ENCODE measurements at places on chromosomes 3 and 15.

GRCh38 chr3:159832024-159832423 lies 156.6 kb upstream of the IL12A start:
- no peak overlapping the region for H3K4me3 ChIP-seq
- no peak overlapping the region for H3K27ac ChIP-seq
- H3K4me1 ChIP-seq = no peaks in the 10 kb centered on the region
- peaks cover 2% of the 10 kb centered on the region for H3K27me3 ChIP-seq

- H3K36me3 ChIP-seq = no peaks in the 10 kb centered on the region
- no peaks in the 10 kb centered on the region for H3K4me1 ChIP-seq
- no peak for DNase-seq
- no peak overlapping the region for H3K27ac ChIP-seq
- no peaks in the 10 kb centered on the region for H3K27me3 ChIP-seq
- no peak overlapping the region for H3K4me3 ChIP-seq
These were observed 402.2 kb downstream of the EPHB1 start for GRCh38 chr3:135197246-135197645.

GRCh38 chr3:61008153-61008997 lies 242.9 kb downstream of the FHIT start:
- peaks cover 8% of the 10 kb centered on the region for H3K4me1 ChIP-seq
- no peak overlapping the region for H3K27ac ChIP-seq
- H3K4me3 ChIP-seq = no peak overlapping the region
- DNase-seq = no peak

DNA sequence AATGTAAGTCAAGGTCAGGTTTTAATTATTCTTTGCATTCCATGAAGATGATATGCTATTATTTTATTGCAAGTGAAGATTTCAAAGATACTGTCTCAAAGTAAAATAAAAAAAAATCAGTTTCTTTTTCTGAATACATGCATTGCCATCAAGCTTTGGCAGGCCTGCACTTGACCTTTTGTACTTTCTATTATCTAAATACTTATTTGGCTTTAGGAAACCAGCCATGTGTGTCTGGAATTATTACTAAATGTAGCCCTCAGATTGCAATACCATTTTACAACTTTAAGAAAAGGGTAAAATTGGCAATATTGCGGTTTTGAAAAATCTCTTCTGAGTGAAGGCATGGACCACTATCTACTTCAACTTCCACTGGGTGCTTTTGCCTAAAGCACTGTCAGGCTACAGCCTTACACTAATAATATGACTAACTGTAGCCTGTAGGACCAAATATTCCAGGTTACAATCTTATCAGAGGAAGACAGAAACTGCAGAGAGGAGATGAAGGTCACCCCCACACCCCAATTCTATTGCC lies 349.4 kb upstream of the DCBLD2 start:
- H3K4me1 ChIP-seq = no peaks in the 10 kb centered on the region
- no peaks in the 10 kb centered on the region for H3K36me3 ChIP-seq
- no peak overlapping the region for H3K27ac ChIP-seq
- no peaks in the 10 kb centered on the region for H3K27me3 ChIP-seq
- no peak overlapping the region for H3K4me3 ChIP-seq
- no peak for DNase-seq

GRCh38 chr3:73727117-73727821 lies 102.5 kb upstream of the PDZRN3 start:
- no peak overlapping the region for H3K27ac ChIP-seq
- no peak for DNase-seq
- no peaks in the 10 kb centered on the region for H3K4me1 ChIP-seq
- H3K27me3 ChIP-seq = no peaks in the 10 kb centered on the region

- DNase-seq = no peak
- no peaks in the 10 kb centered on the region for H3K36me3 ChIP-seq
- H3K4me3 ChIP-seq = no peak overlapping the region
- peaks cover 13% of the 10 kb centered on the region for H3K4me1 ChIP-seq
- H3K27ac ChIP-seq = no peak overlapping the region
These were observed 15.7 kb upstream of the KIF23 start for GRCh38 chr15:69398491-69398891.

- peak overlapping the region; percentile 84 for H3K27ac ChIP-seq
- H3K4me3 ChIP-seq = peak overlapping the region; percentile 76
- peaks cover 17% of the 10 kb centered on the region for H3K36me3 ChIP-seq
- H3K4me1 ChIP-seq = peaks cover 60% of the 10 kb centered on the region
- no peak for DNase-seq
These were observed 850 bp downstream of the SUCLG2 start for GRCh38 chr3:67653425-67654098.

DNA sequence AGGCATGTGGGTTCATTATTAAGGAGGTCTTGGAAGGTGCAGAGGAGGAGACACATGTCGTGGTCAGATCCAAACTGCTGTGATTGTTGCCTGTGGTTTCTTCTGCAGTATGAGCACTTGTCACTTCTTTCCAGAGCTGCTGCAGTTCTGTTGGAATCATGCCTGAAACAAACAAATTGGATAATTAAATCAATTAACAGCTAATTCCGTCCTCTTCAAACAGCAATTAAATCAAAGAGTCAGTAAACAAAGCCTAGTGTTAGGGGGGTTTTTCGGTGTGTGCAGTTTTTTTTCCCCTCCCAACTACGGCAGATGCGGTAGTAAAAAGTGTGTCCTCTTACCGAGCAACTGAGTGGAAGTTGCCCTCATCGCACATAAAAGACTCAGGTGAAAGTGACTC lies 542.2 kb downstream of the FOXP1 start:
- peak overlapping the region; percentile 33 for H3K4me3 ChIP-seq
- peaks cover 58% of the 10 kb centered on the region for H3K36me3 ChIP-seq
- H3K4me1 ChIP-seq = peaks cover 84% of the 10 kb centered on the region

- no peak overlapping the region for H3K4me3 ChIP-seq
- H3K27me3 ChIP-seq = peaks cover 16% of the 10 kb centered on the region
These were observed 21.4 kb downstream of the LMCD1 start for GRCh38 chr3:8523041-8523440.

DNA sequence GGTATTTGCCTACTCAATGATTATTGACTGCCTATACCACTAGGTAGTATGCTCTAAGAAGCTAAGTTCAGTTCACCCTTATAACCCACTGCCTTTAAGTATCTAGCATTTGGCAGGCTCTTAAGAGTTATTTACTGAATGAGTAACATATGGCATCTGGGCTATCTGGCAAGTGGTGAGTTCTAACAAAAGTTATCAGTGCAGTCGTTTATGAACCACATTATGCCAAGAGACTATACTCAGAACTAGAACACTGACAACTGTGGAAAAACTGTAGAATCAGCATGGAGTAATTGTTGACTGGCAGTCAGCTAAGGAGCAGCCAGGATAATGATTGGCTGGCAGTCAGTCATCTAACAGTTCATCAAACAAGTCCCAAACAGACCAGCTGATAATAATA lies 25.8 kb downstream of the RAF1 start:
- H3K36me3 ChIP-seq = peaks cover 23% of the 10 kb centered on the region
- H3K27me3 ChIP-seq = no peaks in the 10 kb centered on the region
- H3K4me1 ChIP-seq = peaks cover 41% of the 10 kb centered on the region
- no peak overlapping the region for H3K4me3 ChIP-seq

DNA sequence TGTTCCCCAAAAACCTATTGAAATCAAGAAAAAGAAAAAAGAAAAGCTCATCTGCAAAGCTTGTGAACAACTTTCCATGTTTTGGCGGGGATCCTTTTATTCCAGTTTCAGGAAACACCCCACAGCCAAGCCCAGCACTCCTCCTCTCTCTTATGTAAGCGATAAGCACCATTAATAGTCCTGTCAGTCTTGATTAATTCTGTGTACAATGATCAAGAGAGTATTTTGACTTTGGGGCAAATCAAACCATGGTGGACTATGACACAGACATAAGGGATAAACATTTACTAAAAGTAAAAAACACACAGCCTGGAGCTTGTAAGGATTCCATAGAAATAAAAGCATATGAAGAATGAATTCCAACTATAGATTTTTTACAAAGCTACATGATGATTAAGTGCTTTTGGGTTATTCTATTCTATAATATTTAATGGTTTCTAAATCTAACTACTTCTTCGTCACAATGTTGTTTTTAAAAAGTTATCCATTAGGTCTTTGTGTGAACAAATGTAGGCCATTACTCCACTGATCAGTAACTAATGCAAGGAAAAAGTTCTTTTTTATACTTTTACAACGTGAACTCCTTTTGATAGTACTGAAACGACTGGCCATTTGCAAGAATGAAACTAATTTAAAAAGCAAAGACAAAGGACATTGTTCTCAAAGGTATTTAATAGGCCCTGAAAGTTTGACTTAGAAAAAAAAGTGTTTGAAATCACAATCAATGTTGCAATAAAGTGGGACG lies 106.5 kb downstream of the KCNAB1 start:
- H3K4me1 ChIP-seq = no peaks in the 10 kb centered on the region
- H3K4me3 ChIP-seq = no peak overlapping the region
- H3K27me3 ChIP-seq = peaks cover 10% of the 10 kb centered on the region
- H3K27ac ChIP-seq = no peak overlapping the region
- DNase-seq = no peak

DNA sequence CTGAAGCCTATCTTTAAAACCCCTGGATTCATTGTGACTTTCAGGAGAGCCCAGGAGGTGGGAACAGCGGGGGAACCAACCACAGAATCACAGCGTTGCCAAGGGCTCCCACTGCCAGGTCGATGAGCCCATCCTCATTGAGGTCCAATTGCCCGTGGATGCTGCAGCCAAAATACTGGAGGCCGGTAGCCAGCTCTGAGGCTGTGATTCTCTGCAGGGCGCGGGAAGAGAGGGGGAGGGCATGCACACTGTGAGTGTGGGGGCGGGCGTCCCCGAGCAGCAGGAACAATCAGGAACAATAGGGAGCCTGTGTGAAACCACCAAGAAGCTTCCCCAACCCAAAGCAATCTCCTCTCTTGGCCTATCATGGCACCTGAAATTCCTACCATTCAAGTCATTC lies 53.4 kb downstream of the FEM1B start:
- H3K36me3 ChIP-seq = no peaks in the 10 kb centered on the region
- peaks cover 28% of the 10 kb centered on the region for H3K4me1 ChIP-seq

DNA sequence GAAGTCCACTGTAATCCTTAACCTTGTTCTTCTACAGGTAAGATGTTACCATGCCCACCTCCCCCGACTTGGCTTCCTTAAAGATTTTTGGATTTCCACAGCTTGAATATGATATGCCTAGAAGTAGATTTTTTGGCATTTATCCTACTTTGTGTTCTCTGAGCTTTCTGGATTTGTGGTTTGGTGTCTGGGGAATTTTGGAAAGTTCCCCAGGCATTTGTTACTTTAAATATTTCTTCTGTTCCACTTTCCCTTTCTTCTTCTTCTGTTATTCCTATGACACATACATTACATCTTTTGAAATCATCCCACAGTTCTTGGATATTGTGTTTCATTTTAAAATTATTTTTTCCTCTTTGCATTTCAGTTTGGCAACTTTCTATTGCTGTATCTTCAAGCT lies 122.1 kb upstream of the TMEM108 start:
- no peaks in the 10 kb centered on the region for H3K4me1 ChIP-seq
- no peaks in the 10 kb centered on the region for H3K36me3 ChIP-seq
- no peaks in the 10 kb centered on the region for H3K27me3 ChIP-seq
- H3K4me3 ChIP-seq = no peak overlapping the region
- DNase-seq = no peak
- H3K27ac ChIP-seq = no peak overlapping the region

- DNase-seq = no peak
- H3K36me3 ChIP-seq = peaks cover 23% of the 10 kb centered on the region
- H3K27me3 ChIP-seq = no peaks in the 10 kb centered on the region
These were observed 11.8 kb downstream of the SSR3 start for GRCh38 chr3:156543043-156543555.

DNA sequence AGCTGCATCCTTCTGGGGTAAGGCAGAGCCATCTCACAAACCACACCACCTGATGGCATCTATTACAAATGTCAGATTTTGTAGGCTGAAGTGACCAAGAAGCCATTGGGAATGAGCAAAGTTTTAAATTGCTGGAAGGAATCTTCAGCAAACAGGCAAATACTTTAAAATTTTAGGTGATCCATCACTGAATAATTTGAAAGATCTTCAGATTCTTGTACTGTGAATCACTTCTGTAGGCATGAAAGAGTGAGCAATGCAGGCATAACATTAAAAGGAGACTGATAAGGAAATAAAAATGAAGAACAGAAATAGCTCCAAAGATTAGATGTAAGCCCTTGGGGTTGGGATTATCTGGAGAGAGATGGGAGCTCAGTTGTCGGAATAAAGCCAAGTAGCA lies 36.0 kb upstream of the ALDH1L1 start:
- DNase-seq = no peak
- no peaks in the 10 kb centered on the region for H3K36me3 ChIP-seq
- H3K4me1 ChIP-seq = peaks cover 8% of the 10 kb centered on the region
- no peak overlapping the region for H3K27ac ChIP-seq
- H3K4me3 ChIP-seq = no peak overlapping the region

DNA sequence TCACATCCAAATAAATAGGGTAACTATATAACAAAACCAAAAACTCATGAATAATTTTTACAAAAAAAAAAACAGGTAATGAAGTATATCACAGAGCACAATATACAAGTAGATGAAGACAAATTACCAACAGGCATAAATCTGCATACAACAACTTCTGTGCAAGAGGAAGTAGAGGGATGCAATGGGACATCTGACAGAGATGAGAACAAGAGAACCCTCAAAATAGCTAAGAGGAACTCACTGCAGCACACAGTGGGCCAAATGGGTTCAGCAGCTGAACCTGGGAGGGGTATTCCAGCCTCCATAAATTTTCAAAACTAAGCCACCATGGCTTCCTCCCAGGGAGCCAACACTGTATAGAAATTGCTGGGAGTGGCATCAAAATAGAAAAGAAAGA lies 9.6 kb upstream of the BTLA start:
- peaks cover 1% of the 10 kb centered on the region for H3K36me3 ChIP-seq
- no peak overlapping the region for H3K27ac ChIP-seq
- no peaks in the 10 kb centered on the region for H3K27me3 ChIP-seq
- H3K4me1 ChIP-seq = peaks cover 41% of the 10 kb centered on the region

GRCh38 chr3:177330779-177331178 lies 133.5 kb upstream of the TBL1XR1 start:
- H3K4me3 ChIP-seq = no peak overlapping the region
- peaks cover 5% of the 10 kb centered on the region for H3K27me3 ChIP-seq
- no peaks in the 10 kb centered on the region for H3K36me3 ChIP-seq
- no peak overlapping the region for H3K27ac ChIP-seq
- H3K4me1 ChIP-seq = peaks cover 3% of the 10 kb centered on the region

DNA sequence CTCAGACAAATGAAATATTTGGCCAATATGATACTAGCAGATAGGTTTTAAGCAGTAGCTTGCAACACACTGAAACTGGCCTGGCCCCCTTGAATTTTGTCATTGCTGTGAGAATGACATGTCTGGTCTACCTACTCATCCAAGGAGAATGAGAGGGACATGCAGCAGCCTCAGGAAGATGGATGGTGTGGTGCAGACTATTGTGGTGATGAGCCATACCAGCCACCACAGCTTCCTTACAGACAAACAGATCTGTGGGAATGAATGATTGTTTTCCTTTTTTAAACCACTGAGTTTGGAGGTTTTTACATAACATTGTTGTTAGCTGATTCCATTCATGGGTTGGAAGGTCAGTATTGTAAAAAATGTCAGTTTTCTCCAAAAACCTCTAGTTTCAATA lies 133.7 kb upstream of the POU1F1 start:
- no peak for DNase-seq
- no peak overlapping the region for H3K27ac ChIP-seq
- no peaks in the 10 kb centered on the region for H3K4me1 ChIP-seq
- H3K36me3 ChIP-seq = no peaks in the 10 kb centered on the region
- H3K27me3 ChIP-seq = no peaks in the 10 kb centered on the region
- no peak overlapping the region for H3K4me3 ChIP-seq

All from activated naive CD4-positive, alpha-beta T cell treated with anti-CD3 and anti-CD28 coated beads for 36 hours (primary cell).